ENCODE measurements at places on chromosomes 3 and 15. TPM values are rescaled to one million over a fixed set of nuclear protein-coding genes. Genes with fewer than 3 reads are reported as not detected.

- no peak for DNase-seq
Measured at GRCh38 chr15:98217356-98217755, 256.9 kb downstream of the ARRDC4 start.

DNA sequence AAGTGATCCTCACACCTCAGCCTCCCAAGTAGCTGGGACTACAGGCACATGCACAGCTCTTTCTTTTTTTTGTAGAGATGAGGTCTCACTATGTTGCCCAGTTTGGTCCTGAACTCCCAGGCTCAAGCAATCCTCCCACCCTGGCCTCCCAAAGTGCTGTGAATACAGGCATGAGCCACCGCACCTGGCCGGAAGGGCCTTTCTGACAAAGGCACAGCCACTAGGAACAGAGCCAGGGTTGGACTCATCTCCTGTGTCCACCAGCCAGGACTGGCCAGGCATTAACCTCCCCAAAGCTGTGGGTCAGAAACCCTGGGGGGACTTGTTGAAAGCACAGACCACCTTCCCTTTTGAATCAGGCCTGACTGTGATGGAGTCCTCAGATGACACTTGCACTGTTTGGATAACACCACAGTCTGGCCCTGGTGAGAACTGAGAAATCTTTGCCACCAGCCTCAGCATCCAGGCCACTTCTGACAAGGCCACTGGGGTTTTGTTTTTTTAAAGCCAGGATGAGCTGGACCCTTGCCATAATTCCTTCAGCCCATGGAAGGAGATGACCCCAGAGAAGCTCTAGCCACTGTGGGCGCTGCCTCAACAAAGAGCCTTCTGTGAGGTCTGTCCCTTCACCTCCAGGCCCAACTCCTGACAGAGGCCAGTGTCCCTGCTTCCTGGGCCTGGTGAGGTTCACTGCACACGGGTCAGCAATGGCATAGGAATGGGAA, 4.8 kb downstream of the TKT start:
- no peak for DNase-seq

DNA sequence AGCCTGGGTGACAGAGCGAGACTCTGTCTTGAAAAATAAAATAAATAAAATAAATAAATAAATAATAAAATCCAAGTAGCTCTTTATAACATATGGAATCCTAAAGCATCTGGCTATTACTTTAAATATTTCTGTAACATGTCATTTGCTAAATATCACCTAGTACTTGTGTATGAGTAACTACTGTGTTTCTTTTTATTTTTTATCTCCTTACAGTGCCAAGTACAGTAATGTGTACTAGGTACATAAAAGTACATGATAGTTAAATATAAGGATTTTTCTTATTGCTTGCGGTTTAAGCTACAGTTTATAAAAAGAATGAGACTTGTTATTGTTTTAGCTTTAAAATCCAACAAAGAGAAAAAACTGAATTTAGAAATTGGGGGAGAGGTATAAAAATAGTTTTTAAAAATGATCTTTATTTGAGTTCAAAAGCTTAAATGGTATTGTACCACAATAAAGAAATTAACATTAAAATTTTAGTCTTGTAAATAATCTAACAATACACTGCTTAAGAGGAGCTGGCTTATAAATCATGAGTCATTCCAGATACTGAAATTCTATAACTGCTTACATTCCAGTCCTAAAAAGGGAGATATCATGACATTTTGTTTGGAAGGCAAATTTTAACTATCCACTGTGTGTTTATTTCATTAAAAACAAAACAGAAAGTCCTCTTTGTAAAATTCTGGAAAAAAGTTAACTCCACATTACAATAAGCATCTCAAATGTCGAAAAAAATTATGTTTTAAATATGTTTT, 73.1 kb downstream of the FGF7 start:
- no peak for DNase-seq

GRCh38 chr3:124411728-124412127, 318.5 kb upstream of the UMPS start:
- no peak for DNase-seq

DNA sequence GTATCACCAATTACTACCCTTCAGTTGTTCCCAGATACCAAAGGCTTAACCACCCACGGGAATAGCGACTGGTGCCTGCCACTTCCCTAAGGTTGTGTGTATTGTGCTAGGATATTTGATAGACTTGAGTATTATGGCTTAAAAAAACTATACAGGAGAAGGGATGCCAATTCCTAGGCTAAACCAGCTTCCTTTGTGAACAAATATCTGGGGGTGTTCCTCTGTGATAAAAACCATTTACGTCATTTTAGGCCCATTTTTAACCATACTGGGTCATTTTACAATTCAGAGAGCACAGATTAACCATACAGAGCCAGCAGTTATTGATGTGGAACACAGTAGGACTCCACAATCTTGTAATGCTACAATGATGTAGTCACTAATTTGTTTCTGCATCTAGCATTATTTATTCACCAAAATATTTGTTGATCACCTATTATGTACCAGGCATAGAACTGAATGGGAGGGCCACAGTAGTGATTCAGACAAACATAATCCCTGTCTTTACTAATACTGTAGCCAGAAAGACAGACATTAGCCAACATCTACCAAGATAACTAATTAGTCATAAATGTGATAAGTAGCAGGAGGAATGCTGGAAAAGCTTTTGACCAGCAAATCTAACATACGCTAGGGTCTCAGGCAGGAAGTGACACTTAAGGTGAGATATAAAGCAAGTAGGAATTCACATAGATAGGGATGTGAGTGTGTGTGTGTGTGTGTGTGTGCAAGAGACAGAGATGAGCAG, 184.8 kb downstream of the MECOM start:
- DNase-seq = no peak

GRCh38 chr3:196149831-196150301, 61.3 kb downstream of the ZDHHC19 start:
- no peak for DNase-seq

DNA sequence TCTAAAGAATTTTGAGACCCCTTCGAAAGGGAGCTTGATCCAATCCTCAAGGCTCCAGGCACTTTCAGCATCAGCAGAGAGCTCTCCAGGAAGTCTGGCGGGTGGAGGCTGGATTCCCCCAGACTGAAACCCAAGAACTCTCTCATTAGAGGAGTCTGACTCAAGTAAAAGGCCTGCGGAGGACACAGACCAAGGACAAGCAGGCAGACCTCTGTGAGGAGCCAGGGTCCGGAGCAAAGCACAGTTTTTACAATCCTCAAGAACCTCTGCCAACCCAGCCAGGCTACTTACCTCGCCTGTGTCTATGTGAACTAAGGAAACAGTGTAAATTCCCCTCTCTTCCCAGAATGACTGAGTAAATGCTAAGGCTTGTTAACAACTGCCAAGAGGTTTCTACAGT, 86.2 kb downstream of the FBN1 start:
- DNase-seq = no peak

DNA sequence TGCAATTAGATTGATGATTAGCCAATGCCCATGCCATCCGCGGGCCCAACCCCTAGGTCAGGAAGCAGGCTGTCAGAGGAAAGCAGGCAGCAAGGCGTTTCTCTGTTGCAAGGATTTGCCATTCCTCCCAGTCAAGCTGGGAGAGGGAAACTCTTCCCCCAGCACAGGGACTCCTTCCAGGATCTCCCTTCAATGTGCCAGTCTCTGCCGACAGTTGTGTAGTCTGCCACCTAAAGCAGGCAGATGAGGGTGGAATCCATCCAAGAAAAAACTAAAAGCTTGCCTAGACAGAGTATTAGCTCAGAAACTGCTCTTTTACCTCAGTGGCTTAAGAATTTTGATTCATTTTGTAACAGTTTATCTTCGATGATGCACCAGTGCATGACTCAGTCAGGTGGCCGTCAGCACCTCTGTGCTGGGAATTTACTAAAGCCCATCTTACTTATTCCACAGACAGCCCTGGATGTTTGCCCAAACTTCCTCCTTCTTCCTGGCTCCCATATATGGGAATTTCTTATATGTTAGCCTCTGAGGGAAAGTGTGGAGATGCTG, 501.5 kb upstream of the THBS1 start:
- DNase-seq = no peak

DNA sequence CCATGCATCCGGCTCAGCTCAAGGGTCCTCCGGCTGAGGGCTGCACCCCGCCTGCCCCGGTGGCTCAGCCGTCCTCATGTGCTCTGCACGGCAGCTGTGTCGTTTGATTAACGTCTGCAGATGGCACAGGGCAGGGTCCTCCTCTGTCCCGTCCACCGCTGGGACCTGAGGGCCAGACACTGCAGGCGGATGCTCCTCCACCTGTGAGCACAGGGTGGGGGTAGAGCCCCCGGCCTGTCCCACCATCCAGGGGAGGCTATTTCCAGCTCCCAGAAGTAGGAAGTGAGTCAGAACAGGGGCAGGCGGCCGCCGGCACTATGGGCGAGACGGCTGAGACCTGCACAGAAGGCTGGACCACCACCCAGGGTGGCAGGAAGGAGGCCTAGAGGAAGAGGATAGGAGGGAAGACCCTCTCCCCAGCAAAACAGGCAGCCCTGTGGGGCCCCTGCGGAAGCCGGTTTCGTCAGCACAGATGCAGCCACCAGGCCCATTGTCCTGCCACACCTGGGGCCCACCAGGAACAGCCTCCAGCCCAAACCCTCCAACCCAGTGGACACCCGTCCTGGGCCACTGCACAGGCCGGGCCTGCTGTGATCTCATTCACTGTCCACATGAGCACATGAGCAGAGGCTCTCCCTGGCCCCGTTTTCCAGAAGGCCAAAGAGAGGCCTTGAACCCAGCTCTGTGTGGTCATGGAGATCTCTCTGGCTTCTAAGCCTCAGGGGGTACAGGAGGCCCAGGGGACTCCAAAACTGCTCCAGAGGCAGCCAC, 12.6 kb upstream of the PLXND1 start:
- DNase-seq = peak; percentile 19

TERC gene
- total RNA-seq = not detected

- DNase-seq = peak; percentile 85
Measured at GRCh38 chr3:13518516-13518953, 30.4 kb upstream of the FBLN2 start.

All from heart right ventricle (tissue), 16 donors.